NCI-H345 (cell line): ENCODE measurements at places on chromosomes 7 and 10.

DNA sequence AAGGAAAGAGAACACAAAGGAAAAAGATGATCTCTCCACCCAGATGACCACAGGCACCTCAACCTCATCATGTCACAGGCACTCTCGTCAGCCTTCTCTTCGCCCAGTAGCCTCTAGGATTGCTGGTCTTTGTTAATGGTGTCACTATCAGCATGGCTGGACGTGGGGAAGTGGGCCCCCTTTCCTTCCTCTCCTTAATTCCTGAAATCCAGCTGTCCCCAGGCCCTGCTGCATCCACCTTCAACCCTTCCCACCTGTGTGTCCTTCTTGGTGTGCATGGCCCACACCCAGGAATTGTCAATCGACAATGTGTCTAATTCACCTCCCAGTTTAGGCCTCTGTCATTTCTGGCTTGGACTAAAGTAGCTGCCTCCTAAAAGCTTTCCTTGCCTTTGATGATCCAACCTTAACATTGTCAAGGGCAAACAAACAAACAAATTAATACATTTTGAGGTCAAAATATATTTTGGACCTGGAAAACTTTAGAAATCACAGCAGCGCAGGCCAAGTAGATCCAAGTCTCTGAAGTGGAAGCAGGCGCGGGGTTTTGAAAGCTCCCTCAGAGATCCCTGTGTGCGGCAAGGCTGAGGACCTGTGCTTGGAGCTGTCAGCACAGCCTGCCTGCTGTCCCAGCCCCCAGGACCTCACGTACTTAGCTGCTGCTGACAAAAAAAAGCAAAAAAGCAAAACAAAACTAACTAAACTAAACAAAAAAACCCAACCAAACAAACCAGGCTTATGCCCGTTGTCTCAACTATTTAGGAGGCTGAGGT, 193.3 kb upstream of the LYZL2 start:
- no peak for DNase-seq

DNA sequence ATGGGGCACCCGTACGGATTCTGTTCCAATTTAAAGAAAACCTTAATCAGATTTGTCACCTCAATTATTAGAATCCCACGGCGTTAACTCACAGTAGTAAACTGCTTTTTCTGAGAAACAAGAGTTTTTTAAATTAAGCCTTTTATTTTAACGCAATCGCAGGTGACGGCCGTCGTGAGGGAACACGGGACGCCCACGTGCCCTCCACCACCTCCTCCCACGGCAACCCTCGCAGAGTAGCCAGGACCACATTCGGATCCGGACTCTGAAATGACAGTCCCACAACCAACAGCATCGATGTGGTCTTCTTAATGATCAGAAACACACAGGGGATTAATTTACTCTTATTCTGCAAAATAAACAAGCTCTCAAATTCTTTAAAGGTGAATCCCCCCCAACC, 22.0 kb upstream of the GPR146 start:
- no peak for DNase-seq

DNA sequence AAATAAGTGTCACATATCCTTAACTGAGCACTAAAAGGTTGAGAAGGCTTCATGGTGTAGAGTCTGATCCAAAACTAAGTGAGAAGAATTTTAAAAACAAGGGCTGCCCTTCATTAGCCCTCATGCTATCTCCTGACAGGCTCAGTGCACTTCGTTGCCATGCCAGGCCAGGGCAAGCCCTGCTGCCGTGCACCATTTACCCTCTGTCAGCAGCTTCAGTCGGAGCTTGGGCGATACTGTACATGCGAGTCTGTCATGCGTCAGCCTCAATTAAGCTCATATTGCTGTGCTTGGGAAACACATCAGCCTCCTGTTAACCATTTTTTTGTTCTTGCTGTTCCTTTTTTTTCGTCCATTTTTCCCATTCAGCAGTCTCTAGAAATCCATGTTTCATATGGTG, 166.6 kb downstream of the VTI1A start:
- no peak for DNase-seq

DNA sequence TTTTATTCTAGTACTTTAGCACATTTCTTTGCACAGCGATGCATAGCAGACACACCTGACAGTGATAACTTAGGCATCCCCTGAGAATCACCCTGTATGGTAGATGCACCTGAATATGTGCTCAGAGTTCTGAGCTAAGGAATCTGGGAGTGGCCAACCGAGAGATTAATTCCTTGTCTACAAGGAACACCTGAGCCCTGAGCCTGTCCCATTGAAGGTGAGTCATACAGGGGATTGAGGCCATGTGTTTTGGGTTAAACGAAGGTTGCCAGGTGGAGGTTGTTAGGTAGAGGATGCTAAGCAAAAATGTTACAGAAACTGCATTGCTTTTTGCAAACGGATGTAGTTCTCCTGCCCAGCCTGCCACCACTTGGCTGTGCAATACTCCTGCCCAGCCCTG, 128.9 kb downstream of the AMPH start:
- DNase-seq, result no peak
